ENCODE measurements at places on chromosomes 4 and X.

DNA sequence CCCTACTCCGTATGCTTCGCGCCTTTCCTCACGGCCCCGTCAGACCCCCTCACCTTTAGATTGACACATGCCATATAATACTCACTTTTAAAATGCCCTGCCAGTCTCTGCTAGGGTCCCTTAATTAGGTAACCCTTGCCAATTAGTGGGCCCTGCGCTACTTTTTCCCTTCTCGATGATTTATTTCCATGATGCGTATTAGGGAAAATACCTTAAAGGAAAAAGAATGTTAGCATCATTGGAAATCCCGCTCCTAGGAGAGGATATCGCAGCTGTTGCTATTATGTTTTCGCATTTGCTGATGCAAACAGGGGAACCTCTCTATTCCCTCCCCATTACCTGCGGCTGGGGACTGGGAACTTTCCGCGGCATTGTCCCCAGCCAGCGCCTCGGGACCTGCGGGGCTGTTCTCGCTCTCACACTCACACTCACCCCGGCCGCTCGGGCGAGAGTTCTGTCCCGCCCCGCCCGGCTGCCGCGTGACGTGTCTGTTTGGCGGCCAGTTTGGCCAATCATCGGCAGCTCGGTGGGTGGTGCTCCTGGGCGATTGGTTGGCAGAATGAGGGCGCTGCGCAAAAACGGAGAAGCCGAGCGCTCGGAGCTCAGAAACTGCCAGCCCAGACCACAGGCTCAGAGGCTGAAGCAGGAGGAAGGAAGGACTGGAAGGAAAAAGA, at the start of gene PCDH10:
PCDH10 (plus strand) TSS at position 605 of the 674 bp plus-strand sequence. CDS start 847 bp downstream, outside the sequence.
- DNase-seq, result no peak

GRCh38 chrX:1124531-1124930, 87.9 kb downstream of the CRLF2 start:
- DNase-seq, result no peak

GRCh38 chr4:173998471-173999144, 284.9 kb downstream of the FBXO8 start:
- DNase-seq, result no peak

DNA sequence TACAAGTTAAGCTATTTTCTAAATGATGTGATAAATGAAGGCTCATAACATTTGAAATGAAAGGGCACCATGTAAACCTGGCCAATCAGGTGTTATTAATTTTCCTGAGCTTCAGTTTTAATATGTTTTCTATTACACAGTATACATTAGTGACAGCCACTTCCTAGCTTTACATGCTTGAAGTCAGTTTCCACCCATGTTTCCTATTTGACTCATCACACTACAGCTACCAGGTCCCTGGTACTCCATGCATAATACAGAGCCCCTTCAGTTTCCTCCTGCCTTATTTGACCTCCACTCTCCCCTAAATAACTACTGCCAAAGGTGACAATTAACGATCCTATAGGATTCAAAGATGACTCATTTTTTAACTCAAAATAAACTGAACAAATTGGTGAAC, 18.3 kb downstream of the ZNF518B start:
- no peak for DNase-seq

GRCh38 chr4:169167957-169168858, 102.5 kb downstream of the SH3RF1 start:
- no peak for DNase-seq

DNA sequence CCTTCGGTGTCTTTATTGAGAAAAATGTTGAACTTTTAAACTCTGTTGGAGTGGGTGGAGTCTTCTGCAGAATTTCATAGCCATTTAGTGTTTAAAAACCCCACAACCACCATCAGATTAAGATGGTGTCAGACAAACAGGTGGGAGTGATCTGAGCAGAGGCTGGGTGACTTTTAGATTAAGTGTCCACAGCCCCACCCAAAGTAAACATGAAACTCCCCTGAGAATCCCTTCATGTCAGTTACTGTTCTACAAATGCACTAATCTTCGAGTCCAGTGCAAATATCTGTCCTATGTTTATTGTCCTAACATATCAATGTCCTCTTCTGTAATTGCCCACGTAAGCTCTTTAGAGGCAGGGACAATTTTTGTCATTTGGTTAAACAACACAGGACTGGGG, 175.6 kb upstream of the RBPJ start:
- no peak for DNase-seq

DNA sequence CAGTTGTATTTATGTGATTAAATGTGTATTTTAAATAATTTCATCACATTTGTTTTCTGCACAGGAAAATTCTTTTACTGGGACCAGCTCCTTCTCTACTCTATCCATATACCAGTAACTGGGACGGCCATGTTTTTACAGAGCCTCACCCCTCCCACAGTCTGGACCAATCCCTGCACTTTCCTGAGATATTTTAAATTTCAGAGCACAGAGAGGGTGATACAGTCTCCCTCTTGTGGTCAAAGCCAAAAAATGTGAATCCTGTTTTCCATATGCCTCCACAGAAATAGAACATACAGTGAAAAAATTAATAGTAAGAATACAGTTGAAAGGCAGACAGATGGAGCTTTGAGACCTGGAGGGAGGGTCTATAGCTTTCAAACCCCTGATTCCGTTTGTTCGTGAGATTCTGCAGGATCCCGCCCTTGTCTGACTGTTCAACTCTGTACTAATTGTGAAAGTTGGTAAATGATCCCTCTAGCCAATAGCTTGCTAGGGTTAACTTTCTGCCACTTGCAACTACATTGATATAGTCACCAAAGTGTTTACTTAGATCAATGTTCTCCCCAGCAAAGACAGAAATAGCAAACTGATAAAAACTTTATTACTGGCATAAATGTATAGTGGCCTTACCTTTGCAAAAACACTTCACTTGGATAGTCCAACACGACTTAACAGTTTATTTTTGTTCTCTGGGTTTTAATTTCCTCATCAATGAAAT, 172.2 kb downstream of the PPARGC1A start:
- no peak for DNase-seq

DNA sequence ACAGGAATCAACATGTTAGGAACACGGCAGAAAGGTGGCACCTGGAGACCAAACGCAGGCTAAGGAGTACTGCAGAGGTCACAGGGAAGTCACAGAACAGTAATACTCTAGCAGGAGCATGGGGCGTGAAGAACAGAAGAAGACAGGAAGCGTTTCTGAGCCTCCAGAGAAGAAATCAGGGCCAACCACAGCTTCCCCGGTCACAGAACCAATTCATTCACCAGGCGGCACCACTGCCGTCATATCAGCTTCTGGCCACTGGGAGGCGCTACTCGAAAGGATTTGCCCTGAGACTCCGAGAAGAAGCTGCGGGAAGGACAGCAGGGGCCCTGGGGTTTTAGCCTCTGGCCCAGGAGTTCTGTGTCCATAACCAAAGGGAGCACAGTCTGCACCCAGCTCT, 78.0 kb upstream of the DRD5 start:
- peak; percentile 65 for DNase-seq

DNA sequence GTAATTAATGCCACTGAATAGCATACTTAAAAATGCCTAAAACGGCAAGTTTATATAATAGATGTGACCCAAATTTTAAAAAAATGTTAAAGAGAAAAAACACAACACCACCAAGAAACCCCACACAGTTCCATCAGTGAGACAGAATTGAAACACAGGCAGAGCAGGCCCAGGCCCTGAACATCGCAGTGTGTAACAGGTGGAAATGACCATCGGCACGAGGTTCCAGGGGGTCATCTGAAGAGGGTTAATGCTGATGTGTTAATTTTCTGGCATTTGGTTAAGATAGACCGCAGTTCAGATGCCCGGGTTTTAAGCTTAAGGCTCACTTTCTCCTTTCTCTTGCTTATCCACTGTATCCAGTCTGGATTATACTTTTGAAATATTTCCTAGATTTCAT, 66.8 kb downstream of the ANAPC4 start:
- DNase-seq, result no peak

DNA sequence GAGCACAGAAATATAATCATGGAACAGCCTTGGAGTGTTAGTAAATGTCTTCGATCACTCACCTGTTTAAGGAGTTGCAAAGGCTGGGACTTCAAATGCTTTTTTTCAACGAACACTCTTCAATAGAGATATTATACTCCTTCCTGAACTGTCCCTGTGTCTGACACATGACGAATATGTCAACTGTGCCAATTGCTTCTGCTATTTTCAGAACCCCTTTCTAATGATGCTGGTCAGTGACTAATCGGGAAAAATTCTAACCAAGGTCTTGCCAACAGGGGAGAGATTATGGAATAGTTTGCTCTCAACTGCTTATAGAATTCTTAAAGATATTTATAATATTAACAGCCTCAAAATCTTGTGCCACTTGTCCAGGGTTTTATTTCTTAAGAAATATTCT, 8.5 kb upstream of the KLHL34 start:
- no peak for DNase-seq

GRCh38 chrX:10506781-10507180, 113.6 kb downstream of the MID1 start:
- no peak for DNase-seq

- no peak for DNase-seq
Observed at GRCh38 chr4:126960760-126961159, 672.0 kb upstream of the INTU start.

DNA sequence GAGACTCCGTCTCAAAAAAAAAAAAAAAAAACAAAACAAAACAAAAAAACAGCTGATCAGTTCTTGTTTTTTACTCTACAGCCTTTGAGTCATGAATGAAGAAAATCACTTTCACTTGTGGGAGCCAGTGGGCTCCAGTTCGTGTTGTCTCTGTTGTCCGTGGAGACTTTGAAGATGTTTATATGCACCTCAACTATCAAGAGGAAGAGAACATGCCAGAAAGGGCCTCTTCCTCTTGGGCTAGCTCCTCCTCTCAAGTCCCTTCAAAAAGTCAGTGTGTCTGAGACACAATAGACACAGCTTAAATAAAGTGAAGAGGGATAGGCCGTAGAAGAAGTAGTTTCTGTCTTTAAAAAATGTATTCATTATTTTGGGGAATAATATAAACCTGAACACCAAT, 182.7 kb downstream of the KDR start:
- no peak for DNase-seq

DNA sequence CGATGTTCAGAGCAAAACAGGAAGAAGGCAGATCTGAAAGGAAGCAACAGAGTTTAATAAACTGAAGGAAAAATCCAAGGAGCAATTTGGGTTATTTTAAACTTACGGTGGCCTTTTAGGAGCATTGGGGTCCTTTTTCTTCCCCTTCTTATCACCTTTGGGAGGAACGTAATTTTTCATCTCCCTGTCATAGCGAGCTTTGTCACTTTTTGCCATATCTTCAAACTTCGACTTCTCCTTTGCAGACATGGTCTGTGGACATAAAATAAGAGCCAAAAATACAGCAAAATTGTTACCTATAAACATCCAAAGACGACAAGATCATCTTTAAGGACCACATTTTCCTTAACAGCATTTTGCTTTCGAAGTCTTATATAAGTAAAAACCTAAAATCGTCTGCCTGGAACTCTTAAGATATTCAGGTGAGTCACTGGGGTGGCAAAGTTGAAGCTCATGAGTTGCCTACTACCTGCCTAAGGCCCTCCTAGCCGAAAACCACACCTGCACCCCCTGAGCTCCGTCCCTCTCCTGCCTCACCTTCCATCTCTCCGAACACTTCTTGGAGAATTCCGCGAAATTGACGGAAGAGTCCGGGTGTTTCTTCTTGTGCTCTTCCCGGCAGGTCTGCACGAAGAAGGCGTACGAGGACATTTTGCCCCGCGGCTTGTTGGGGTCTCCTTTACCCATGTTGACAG, 1.0 kb downstream of the HMGB2 start:
- peak; percentile 4 for DNase-seq

DNA sequence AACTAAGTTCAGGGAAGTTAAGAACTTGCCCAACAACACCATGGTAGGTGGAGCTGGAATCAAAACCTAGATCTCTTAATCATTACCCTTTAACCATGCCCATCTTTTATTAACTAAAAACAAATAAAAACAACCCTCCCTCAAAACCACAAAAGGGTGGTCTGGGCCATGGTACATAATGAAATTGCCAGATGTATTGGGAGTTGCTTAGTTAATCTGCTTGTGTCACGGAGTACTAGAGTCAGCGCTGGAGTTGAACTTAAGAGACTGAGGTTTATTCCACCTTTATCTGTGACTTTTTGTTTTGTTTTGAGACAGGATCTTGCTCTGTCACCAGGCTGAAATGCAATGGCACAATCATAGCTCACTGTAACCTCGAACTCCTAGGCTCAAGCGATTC, 13.3 kb downstream of the LRRC66 start:
- no peak for DNase-seq

GRCh38 chr4:140163029-140163810, 9.2 kb upstream of the MAML3 start:
- DNase-seq, result no peak

DNA sequence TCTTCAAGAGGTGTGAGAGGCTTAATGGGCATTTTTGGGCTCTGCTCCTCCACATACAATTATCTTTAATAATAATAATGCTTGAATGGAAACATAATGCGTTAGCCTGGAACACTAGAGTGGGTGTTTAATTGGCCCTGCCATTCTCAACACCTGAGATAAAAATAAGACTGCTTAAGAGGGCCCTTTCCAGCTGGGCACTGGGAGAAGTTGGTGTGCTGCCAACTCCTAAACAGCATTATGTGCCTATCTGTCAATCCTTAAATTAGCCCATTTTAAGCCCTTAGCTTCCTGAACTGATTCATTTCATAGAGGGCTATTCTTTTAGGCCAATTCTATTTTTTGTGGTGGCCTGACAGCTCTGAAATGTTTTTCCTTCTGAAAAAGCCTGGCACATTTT, 211.1 kb upstream of the ZIC3 start:
- no peak for DNase-seq

DNA sequence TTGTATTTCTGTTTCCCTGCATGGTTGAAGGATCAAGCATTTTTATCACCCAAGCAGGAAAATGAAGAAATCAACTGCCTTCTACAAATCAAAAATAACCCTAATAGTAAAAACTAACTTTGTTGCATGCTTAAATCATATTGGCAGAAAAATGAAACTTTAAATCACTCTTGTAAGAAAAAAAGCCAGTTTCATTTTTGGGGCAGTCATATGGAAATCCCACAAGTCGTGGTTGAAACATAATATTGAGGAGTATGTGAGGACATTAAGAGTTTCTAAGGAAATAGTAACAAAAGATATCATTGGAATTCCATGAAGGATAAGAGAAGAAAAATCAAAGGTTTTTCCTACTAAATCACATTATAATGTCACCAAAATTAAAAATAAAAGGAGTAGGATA, 8.4 kb downstream of the TEC start:
- DNase-seq, result no peak

Data from Calu3 (cell line).